ENCODE measurements at places on chromosomes 11 and 22.

GRCh38 chr22:27624705-27625104, 176.9 kb downstream of the MN1 start:
- DNase-seq: no peak

DNA sequence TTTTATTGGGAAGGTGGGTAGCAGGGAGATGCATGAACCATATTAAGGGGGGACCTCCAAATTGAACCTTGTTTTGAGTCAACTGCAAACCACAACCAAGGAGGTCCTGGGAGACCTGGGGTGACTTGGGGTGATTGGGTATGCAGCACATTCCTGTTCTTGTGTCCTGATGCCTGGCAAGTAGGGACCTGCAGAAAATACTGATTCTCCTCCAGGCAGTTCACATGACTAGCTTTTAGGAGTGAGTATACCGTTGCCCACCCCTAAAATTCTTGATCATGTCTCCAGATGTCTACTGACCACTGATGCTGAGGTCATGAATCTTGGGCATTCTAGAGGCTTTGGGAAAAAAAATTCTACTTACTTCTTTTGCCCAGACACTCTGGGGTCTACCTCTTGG, 6.3 kb downstream of the EHF start:
- DNase-seq: no peak

DNA sequence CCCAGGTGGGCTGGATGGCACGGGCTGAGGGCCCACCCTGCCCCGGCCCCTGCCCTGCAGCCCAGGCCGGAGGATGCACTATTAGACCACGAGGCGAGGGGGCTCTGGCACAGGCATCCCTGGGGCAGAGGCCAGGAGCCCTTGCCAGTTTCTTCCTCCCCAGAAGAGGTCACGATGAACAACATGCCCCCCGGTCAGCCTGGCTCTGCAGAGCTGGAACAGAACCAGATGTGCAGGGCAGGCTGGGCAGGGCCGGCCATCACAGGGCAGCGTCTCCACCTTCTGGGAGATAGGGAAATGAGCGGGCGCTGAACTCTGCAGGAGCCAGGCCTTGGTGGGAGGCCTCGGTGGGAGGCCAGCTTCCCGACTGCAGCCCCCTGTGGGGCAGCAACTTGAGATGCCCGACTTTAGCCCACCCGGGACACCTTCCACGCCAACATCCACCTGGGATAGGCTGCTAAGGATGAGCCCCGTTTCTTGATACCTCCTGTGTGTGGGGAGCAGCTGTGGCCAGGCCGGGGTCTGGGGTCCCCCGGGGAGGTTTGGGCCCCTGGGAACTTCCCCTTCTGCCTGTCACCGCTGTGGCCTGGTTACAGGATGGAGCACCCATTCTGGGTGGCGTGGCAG, 21.8 kb upstream of the GNB1L start:
- DNase-seq: no peak

DNA sequence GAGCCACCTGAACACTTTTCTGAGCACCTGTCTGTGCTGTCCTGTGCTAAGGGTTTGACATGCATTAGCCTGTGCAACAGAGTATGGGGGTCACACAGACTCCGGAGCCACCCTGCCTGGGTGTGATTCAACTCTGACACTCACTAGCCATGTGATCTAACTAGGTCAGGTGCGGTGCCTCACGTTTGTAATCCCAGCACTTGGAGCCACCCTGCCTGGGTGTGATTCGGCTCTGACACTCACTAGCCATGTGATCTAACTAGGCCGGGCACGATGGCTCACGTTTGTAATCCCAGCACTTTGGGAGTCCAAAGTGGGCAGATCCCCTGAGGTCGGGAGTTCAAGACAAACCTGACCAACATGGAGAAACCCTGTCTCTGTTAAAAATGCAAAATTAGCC, 11.4 kb downstream of the UBE2L6 start:
- DNase-seq: no peak
